ENCODE measurements at places on chromosomes 4 and X.

- DNase-seq, result peak; percentile 34
These were observed 121.2 kb upstream of the NAP1L5 start for GRCh38 chr4:88818631-88819470.

DNA sequence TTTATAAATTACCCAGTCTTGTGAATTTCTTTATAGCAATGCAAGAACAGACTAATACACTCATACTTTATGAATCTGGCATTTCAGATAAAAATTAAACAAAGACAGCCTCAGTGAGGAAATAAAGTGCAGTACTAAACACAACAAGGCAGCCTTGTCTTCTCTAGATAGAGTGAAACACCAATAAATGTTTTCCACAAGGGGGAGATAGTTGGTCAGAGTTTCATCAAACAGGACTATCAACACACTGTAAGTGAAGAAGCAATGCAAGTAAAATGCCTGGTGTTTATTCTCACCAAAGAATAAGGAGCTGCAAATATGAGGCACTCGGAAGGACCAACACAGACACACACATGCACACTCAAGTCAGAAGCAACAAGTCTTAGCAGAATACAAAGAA is 62.8 kb downstream of the FAM9B start:
- DNase-seq, result no peak

DNA sequence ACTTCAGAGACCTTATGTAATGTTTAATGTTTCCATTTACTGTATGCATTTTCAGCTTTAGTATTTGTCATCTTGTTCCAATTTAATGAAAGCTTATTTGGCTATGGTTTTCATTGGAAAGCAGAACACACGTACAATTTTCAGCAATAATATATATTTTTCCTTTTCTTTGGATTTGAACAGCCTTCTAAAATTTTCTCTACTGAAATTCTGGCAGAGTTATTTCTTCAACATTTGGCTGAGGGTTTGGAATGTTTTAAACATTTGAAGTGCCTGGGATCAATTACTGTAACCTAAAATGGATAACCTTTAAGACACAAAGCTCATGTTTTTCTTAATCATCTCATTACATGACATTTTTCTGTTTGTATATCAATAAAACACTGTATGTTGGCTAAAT is 156.9 kb downstream of the TENM3 start:
- no peak for DNase-seq

DNA sequence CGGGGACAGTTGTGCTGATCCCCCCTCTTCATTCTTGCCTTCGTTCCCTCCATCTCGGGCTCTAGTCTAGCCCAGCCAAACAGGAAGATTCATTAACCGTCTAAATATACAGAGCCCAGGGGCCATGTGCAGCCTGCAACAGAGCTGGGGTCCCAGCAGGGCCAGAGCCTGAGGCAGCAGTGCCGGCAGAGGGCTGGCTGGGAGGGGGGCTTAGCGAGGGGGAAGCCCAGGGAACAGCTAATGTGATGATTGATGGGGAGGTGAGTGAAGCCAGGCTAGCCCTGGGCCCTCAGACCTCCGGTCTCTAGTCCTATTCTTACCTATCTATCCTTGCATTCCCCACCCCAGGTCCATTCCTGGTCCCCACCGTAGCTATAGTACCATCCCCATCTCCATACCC is 22.3 kb downstream of the EFNB1 start:
- no peak for DNase-seq

DNA sequence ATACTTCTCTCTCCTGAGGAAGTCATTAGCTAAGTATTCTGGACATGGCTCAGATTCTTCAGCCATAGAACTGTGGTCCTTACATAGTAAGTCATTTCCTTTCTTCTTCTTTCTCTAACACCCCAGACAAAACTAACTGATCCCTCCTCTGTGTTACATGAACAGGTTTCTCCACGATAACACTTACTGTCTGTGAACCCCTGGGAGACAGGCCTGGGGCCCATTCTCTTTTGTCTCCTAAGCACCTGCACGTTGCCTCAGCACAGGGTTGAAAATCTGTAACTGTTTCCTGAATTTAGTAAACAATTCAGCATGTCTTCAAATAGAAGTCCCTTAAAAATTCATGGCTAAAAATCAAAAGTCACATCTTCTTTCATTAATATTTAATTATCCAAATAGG is 24.7 kb downstream of the APBB2 start:
- DNase-seq, result no peak

GRCh38 chr4:89314291-89314690 is 6.7 kb upstream of the GPRIN3 start:
- DNase-seq, result no peak

GRCh38 chr4:15295421-15296162 is 132.2 kb upstream of the C1QTNF7 start:
- no peak for DNase-seq

- no peak for DNase-seq
These were observed 69.3 kb downstream of the GPAT3 start for GRCh38 chr4:83605210-83605609.

DNA sequence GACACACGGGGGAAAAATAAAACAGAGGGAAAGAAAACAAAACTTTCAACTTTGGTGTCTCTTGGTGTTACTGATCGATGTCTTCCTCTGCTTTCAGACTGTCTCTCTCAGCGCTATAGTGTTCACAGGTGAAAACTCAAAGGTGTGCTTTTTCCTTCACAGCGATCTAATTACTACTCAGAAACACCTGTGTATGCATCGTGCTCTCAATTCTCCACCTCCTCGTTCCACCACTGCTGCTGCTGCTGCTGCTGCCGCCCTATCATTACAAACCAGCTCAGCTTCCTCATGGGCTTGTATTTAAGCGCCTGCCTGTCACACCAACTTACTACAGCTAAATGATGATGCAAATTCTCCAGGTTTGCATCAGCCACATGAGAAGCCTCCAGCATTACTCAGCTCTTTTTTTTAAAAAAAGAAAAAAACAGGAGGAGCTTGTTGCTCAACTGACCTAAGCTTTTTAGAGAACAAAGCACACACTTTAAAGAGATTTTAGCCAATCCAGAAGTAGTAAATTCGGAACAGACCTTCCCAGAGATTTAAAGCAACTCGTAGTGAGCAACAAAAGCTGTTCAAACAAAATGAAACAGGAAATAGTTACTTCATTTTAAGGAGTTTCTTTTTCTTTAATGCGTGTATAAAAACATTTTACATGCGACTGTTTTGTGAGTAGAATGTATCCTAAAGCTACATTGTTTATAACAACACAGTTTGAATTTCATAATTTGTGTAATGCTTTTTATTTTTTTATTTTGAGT is at the start of gene SLC7A11:
SLC7A11 (minus strand) TSS at position 274 of the 758 bp plus-strand sequence. CDS start 280 bp downstream, outside the sequence.
- peak; percentile 23 for DNase-seq

- DNase-seq, result no peak
These were observed 71.5 kb upstream of the MXD4 start for GRCh38 chr4:2333356-2333841.

All from activated naive CD4-positive, alpha-beta T cell treated with anti-CD3 and anti-CD28 coated beads, Interleukin-2, amount 50 U/mL, for 16 hours (primary cell).